ENCODE measurements at places on chromosomes 2 and 18.

GRCh38 chr2:218290316-218291261, 1.7 kb downstream of the TMBIM1 start:
- H3K27me3 ChIP-seq, result no peaks in the 10 kb centered on the region
- peaks cover 23% of the 10 kb centered on the region for H3K36me3 ChIP-seq
- H3K4me3 ChIP-seq, result peak overlapping the region; percentile 87
- H3K27ac ChIP-seq, result peak overlapping the region; percentile 93
- DNase-seq, result peak; percentile 42

- H3K4me3 ChIP-seq, result no peak overlapping the region
- H3K27me3 ChIP-seq, result no peaks in the 10 kb centered on the region
- DNase-seq, result no peak
- H3K27ac ChIP-seq, result peak overlapping the region; percentile 16
- peaks cover 41% of the 10 kb centered on the region for H3K4me1 ChIP-seq
Observed at GRCh38 chr2:18545384-18545783, 15.1 kb downstream of the RDH14 start.

GRCh38 chr2:236573066-236573929, 3.7 kb downstream of the ACKR3 start:
- H3K27me3 ChIP-seq, result peaks cover 3% of the 10 kb centered on the region
- H3K36me3 ChIP-seq, result no peaks in the 10 kb centered on the region
- no peak overlapping the region for H3K27ac ChIP-seq
- H3K4me1 ChIP-seq, result peaks cover 15% of the 10 kb centered on the region

DNA sequence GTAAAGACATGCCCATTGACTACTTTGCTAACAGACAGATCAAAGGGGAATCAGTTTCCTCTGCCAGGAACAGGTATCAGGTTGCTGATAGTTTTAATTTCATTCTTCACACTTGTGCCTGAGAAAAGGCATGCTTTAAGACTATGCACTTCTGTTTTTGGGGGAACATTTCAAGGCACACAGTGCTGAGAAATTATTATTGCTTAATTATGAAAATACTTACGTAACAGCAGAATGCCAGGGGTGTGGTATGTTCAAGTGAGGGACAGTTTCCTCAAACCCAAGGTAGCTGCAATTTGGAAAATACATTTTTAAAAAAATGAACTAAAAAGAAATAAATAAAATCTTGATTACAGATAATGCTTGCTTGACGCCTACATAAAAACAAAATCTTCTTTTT, 1746.1 kb upstream of the PIK3C3 start:
- no peaks in the 10 kb centered on the region for H3K27me3 ChIP-seq
- no peaks in the 10 kb centered on the region for H3K36me3 ChIP-seq
- H3K4me3 ChIP-seq, result no peak overlapping the region
- H3K4me1 ChIP-seq, result no peaks in the 10 kb centered on the region

DNA sequence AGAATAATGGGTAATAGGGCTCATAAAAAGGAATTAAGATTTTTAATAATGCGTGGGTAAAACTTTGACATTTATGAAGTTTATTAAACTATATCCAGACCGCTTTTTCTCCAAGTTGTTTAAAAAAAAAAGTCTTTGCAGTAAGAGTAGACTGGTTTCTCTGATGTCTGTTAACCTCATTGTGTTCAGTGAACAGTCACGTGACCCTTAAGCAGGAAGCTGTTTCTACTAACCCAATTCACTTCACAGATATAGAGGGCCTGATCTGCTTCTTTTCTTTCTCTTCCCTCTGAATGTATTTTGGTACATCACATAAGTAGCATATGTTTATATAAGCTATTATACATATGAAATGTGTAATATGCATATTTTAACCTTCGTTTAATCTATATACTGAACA, 1011.3 kb upstream of the CELF4 start:
- H3K4me3 ChIP-seq, result no peak overlapping the region
- no peaks in the 10 kb centered on the region for H3K36me3 ChIP-seq
- no peak for DNase-seq
- H3K27me3 ChIP-seq, result no peaks in the 10 kb centered on the region

DNA sequence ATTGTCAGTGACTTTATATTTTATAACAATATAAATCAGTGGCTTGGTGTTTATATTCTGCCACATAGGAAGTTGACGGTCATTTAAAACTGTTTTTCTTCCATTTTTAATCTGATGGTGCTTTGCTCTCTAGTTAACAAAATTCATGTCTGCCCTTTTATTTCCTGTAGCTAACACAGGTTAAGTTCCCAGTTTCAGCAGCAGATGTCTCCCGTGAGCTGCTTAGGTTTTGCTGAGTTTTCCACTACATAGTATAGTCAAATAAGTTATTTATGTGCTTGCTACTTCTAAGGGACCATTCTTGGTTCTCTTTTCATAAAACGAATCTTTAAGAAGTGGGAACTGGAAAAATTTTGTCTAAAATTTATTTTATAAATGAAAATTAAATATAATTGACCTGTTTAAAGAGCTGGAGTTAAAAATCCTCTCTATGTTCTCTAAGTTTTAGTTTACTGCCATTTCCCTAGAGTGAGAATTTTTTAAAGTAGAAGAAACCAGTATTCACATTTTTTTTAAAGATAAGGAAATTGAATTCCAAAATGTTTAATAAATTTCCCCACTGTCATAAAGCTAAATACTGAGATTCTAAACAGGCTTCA, 20.6 kb downstream of the HTR2B start:
- H3K27ac ChIP-seq, result peak overlapping the region; percentile 53
- no peak overlapping the region for H3K4me3 ChIP-seq
- peak; percentile 41 for DNase-seq
- H3K4me1 ChIP-seq, result peaks cover 18% of the 10 kb centered on the region
- H3K36me3 ChIP-seq, result peaks cover 38% of the 10 kb centered on the region

DNA sequence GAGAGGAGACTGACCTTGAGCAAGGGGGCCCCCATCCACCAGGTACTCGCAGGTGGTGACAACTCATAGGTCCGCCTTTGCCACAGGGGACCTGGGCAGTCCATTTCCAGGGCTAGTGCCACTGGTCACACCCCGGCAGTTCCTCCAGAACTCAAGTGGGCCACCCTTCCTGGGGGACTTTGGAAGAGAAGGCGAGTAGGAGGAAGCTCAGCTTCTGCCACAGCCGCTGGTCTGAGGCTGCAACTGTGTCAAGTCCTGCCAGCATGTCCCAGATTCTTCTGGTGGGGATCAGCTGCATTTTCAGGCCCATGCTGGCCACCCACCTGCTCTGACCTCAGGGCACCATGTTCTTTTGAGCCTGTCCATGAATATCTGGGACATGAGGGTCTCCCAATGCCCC, 423.9 kb upstream of the MYT1L start:
- H3K27me3 ChIP-seq, result no peaks in the 10 kb centered on the region
- no peak overlapping the region for H3K27ac ChIP-seq
- no peak for DNase-seq
- no peaks in the 10 kb centered on the region for H3K4me1 ChIP-seq
- H3K36me3 ChIP-seq, result no peaks in the 10 kb centered on the region
- no peak overlapping the region for H3K4me3 ChIP-seq

GRCh38 chr2:140714586-140714985, 1416.2 kb downstream of the LRP1B start:
- no peaks in the 10 kb centered on the region for H3K4me1 ChIP-seq
- H3K27ac ChIP-seq, result no peak overlapping the region
- H3K27me3 ChIP-seq, result no peaks in the 10 kb centered on the region
- no peak for DNase-seq
- H3K4me3 ChIP-seq, result no peak overlapping the region

DNA sequence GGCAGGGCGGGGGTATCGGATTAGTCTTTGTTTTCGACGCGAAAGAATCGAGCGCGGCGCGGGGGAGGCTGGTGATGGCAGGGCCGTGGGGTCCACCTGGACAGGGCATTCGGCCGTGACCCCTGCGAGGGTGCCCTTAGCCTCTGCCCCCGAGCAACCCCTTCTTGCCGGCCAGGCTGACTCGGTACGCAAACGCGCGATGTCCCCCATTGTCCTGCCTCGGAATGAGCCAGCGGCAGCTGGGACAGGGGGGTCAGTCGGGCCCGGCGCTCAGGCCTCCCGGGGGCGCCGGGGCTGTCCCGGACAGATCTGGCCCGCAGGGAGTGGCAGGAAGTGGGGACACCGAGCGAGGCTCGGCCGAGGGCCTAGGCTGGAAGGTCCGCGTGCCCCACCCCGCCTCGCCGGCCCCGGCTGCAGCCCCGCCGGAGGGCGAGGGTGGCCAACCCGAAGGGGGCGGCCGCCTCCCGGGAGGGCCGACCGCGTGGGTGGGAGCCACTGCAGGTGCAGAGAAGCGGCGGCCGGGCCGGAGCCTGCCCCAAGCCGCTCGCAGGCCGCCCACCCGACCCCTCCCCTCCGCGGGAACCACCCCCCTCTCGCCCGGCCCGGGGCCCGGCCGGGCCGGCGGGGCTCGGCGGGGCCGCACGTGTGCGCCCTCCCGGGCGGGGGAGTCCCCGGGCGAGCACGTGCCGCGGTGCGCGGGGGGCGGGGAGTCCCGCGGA, at the start of gene TET3:
TSS of gene TET3 (plus strand) at position 708 of the 719 bp plus-strand sequence. CDS start 1,494 bp downstream, outside the sequence.
- H3K4me3 ChIP-seq, result peak within 1 kb of the TSS; percentile 86
- peaks cover 64% of the 10 kb centered on the region for H3K4me1 ChIP-seq
- no peak for DNase-seq

- H3K4me3 ChIP-seq, result no peak overlapping the region
- no peak overlapping the region for H3K27ac ChIP-seq
- H3K4me1 ChIP-seq, result no peaks in the 10 kb centered on the region
Observed at GRCh38 chr2:11391942-11392266, 47.5 kb upstream of the ROCK2 start.

DNA sequence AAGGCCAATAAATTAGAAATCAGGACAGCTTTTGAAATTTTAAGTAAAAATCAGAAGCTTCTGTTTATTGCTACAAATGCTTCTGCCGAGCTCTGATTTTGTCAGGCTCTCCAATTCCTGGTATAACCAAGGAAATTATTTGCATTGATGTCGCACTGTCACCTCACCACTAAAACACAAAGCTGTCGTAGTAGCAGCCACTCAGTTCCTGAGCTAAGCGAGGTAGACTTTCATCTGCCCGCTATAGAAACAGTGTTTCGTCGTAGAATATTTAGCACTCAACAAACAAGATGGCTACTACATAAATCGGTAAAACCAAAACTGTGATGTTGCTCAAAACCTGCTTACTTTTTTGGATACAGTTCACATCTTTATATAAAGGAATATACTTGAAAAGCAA, 141.3 kb upstream of the FOSL2 start:
- H3K27me3 ChIP-seq, result no peaks in the 10 kb centered on the region
- H3K4me1 ChIP-seq, result peaks cover 37% of the 10 kb centered on the region
- H3K27ac ChIP-seq, result no peak overlapping the region
- peak overlapping the region; percentile 45 for H3K4me3 ChIP-seq
- no peak for DNase-seq

DNA sequence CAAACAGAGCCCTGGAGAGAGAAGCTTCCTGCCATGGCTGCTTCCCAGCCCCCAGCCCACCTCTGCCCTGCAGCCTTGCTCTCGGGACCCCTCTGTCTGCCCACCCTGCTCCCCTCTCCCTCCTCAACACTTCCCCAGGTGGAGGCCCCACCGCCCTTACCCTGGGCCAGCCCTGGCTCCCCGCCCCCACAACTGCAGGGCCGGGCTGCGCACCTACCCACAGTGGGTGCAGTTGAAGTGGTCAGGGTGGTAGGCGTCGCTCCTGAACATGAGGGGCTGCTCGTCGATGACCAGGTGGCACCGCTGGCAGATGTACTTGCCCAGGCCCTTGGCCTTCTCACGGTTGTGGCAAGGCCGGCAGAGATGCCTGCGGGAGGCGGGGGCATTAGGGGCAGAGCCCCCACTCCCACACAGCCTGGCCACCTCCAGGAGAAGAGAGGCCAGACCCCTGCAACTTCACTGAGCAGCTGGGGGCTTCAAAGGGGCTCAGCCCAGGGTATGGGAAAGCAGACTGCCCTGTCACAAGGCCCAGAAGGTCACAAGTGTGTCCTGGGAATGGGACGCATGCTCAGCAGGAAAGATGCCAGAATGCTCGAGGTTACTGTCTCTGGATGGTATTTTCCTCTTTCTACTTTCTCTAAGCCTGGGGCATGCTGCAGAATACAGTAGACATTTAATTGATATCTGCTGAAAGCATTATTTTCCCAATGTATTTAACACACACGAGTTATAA, 3.1 kb upstream of the GPR17 start:
- no peak overlapping the region for H3K27ac ChIP-seq
- DNase-seq, result no peak
- H3K4me3 ChIP-seq, result no peak overlapping the region
- H3K4me1 ChIP-seq, result peaks cover 12% of the 10 kb centered on the region
- H3K36me3 ChIP-seq, result no peaks in the 10 kb centered on the region

DNA sequence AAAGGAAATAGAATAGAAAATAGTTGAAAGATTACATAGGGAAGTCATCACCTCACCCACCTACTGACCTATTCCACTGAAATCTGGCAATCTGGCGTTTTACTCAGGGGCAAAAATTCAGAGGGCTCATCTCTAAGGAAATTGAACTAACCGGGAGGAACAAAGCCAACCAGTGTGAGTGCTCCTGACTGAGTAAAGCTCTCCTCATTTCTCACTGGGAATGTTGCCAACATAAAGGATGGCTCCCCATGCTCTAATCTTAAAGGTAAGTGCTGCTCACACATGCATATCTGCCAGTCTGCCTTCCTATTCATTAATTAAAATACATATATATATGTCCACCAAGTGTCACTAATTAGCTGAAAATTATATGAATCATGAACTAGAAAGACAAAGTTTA, 13.5 kb upstream of the DOK6 start:
- no peaks in the 10 kb centered on the region for H3K4me1 ChIP-seq
- no peaks in the 10 kb centered on the region for H3K36me3 ChIP-seq
- H3K27ac ChIP-seq, result no peak overlapping the region
- no peak overlapping the region for H3K4me3 ChIP-seq
- DNase-seq, result no peak

GRCh38 chr2:907706-908105, 42.9 kb upstream of the SNTG2 start:
- H3K36me3 ChIP-seq, result no peaks in the 10 kb centered on the region
- no peak overlapping the region for H3K27ac ChIP-seq
- no peaks in the 10 kb centered on the region for H3K27me3 ChIP-seq
- H3K4me1 ChIP-seq, result no peaks in the 10 kb centered on the region
- DNase-seq, result no peak
- no peak overlapping the region for H3K4me3 ChIP-seq

GRCh38 chr18:46274266-46274665, 170.1 kb downstream of the HAUS1 start:
- H3K4me3 ChIP-seq, result no peak overlapping the region
- peaks cover 14% of the 10 kb centered on the region for H3K4me1 ChIP-seq
- peaks cover 8% of the 10 kb centered on the region for H3K36me3 ChIP-seq
- H3K27ac ChIP-seq, result no peak overlapping the region

GRCh38 chr2:135422898-135423297, 108.1 kb downstream of the ZRANB3 start:
- H3K27ac ChIP-seq, result no peak overlapping the region
- no peak overlapping the region for H3K4me3 ChIP-seq
- H3K4me1 ChIP-seq, result no peaks in the 10 kb centered on the region
- H3K36me3 ChIP-seq, result no peaks in the 10 kb centered on the region
- DNase-seq, result no peak
- no peaks in the 10 kb centered on the region for H3K27me3 ChIP-seq
